ENCODE measurements at places on chromosomes 7 and 10.

DNA sequence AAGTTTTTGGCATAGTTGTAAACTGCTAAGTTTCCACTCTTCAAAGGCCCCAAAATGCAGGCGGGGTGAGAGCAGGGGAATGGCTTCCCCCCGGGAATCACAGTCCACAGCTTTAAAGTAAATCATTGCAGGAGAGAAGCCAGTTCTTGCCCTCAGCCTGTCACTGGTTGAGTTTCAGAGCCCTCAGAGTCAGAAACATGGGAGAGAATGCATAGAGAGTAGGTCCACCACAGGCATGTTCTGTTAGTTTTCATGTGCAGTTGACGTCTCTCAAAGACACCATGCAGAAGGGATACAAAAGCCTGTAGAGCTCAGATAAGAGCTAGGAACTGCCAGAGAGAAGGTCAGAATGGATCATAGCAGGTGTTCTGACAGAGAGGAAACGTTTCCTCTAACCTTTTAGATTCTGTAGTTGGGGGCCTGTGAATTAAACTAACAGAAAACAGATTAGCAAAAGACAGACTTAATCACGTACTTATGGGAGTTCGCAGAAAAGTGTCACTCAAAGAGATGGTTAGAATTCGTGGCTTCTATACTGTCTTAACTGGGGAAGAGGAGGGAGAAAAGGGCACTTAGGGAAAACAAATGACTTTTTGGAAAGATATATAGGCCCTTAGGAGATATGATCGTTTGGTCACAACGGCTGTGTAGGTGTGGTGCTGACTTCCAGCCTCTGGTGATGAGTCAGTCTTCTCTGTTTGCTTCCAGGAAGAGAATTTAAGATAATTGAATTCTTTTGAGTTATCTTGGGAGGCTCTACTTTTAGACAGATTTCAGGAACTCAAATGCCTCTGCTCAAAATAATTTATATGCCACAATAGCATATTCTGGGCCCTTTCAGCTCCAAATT lies 48.0 kb upstream of the MSRB2 start:
- no peak for DNase-seq

- no peak for DNase-seq
Measured at GRCh38 chr10:100895896-100896295, 16.9 kb upstream of the SLF2 start.

DNA sequence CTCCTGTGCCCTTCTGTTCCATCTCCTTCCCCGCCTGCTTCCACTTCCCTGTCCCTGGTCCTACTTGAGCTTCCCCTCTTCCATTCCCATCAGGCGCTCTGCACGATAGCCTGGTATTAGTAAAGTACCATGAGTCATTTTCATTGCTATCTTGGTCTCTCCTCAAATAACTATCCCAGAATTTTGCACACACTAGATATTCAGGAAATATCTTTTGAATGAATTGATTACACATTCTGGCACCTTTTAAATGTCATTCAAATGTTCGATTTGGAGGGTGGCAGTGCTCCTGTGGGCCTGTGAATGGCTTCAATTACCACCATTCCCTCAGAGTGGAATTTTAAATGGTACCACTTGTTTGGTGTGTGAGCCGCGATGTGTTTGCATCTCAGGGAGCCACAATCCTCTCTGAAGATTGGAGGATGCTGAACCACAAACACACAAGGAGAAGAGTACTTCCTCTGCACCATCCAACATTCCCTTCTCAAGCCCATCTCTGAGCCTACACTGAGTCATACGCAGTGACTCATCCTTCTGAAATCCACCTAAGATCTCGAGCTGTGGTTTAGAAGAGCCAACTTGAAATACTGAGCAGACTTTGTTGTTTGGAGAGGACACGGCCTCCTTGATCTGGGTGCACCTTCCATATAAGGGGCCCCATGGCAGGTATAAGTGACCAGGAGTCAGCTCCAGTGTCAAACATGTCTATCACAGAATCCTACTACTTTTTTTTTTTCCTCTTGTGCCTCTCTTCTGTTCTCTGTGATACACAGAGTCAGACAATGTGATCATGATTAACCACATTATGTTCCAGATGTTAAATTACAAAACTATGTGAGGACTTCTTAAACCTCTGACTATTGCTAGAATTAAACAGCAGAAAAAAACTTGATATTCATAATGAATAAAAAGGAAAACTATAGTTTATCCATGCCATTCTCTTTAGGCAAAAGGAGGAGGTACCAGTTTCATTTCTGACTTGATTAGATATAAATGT lies 81.9 kb downstream of the BMPER start:
- no peak for DNase-seq

- DNase-seq = no peak
Measured at GRCh38 chr7:120807390-120807789, 50.6 kb downstream of the TSPAN12 start.

DNA sequence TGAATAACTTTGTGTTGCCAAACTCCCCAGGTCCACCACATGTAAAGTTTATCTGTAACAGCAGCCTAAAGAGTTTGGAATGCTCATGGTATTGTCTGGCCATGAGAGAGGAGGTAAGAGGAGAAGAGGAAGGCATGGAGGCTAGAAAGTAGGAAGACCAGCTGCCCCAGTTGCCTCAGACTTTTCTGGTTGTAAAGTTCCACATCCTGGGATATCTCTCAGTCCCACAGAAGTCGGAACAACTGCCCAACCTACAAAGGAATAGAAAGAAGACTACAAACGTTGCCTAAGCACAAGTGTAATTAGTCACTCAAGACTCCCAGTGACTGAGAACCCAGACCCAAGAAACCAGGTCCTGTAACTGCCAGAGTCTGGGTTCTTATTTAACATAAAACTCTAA lies 47.3 kb downstream of the CREB3L2 start:
- no peak for DNase-seq

GRCh38 chr7:1940863-1941262 lies 270.8 kb downstream of the ELFN1 start:
- DNase-seq = no peak

DNA sequence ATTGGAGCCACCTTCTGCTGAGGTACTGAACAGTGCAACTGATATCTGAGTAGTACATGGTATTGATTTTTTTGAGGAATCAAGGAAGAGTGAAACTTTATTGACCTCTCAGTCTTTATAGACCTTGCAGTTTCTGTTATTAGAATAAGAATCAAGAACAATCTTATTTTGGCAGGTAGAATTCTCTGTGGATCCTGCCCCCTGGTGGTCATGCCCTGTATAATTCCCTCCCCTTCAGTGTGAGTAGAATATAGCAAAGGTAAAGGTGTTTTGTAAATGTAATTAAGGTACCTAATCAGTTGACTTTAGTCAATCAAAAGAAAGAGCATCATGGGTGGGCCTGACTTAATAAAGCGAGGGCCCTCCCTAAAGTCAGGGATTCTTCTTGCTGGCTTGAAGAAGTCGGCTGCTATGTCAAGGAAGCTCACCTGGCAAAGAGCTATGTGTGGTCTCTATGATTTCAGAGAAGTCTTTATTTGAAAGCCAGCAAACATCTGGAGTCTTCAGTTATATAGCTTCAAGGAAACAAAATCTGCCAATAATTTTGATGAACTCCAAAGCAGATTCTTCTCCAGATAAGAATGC lies 142.8 kb downstream of the LSM5 start:
- no peak for DNase-seq

DNA sequence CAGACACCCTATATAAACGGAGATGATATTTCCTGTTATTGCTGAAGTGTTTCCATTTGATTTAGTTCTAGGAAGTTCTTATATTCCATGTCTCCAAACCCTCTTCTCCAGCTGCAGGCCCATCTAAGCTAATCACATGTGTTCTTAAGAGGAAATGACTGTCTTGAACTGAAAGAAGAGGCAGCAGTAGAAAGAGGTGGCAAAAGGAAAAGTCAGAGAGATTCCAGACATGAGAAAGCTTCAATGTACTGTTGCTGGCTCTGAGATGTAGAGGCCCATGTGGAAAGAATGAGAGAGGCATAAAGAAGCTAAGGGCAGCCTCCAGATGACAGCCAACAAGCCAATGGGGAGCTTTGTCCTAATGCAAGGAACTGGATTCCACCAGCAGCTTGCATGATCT lies 287.2 kb downstream of the GFRA1 start:
- no peak for DNase-seq

DNA sequence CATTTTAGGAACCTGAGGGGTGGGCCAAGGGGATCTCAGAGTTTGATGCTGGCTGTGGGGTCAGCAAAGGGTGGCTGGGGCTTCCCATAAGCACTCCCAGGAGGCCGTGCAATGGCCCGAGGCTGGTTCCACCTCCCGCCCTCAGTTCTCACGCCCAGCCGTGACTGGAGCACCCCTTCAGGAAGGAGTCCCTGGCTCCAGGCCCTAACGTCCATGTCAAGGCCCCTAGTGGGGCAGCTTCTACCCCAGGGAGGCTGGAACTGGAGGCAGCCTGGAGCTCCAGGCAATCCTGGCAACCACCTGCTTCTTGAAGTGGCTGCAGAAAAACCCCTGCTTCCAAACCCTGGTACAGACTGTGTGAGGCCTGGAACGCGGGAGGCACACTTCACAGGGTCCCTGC lies 165.5 kb downstream of the DIP2C start:
- DNase-seq = no peak

GRCh38 chr7:75055830-75056772 lies 17.5 kb downstream of the RCC1L start:
- no peak for DNase-seq

- DNase-seq = no peak
Measured at GRCh38 chr10:101607124-101607523, 19.0 kb downstream of the DPCD start.

GRCh38 chr10:131771634-131772358 lies 129.0 kb upstream of the PPP2R2D start:
- no peak for DNase-seq

DNA sequence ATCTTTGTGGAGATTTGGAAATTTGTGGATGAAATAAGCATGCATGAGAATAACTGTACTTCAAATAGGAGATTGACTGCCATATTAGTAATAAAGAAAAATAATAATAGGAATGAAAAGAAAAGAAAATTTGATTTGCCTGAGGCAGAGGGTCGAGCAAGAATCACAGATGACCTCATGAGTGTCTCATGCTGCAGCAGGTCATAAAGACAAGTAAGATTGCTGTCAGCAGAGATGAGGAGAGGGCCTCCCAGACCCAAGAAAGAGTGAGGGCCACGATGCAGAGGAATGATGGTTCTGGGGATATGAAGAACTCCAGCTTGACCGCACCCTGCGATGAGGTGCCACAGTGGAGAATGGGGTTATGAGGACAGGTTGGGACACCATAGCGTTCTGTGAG lies 39.2 kb downstream of the TOMM7 start:
- no peak for DNase-seq

DNA sequence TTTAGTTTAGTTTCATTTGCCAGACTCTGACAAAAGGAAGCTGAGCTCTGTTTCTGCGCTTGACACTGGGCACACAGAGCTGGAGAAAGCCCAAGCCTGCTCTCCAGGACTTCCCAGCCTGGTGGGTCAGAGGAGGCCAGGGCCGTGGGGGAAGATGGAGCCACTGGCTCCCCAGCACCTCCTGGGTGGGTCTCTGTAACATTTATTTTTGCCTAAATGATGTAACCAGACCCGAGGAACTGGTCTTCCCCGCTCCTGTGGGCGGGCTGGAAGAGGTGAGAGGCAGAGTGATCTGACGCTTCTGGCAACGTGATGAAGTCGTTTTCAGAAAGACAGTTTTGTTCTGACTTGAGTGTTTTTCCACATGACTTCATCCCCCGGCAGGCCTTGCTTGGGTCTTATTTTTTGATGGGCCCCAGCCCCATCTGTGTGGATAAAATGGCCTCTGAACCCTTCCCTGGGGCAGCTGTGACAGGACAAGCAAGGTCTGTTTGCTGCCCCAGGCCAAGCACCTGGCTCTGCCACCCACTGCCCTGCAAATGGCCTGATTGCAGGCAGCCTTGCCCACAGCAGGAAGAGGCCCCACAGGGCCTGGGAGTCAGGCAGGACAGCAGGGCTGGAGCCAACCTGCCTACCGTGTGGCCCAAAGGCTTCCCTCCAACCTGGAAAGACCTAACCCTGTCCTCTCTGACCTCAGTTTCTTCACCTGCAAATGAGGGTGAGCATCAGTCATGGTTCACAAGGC lies 304.9 kb upstream of the ZMIZ1 start:
- DNase-seq = peak; percentile 61

DNA sequence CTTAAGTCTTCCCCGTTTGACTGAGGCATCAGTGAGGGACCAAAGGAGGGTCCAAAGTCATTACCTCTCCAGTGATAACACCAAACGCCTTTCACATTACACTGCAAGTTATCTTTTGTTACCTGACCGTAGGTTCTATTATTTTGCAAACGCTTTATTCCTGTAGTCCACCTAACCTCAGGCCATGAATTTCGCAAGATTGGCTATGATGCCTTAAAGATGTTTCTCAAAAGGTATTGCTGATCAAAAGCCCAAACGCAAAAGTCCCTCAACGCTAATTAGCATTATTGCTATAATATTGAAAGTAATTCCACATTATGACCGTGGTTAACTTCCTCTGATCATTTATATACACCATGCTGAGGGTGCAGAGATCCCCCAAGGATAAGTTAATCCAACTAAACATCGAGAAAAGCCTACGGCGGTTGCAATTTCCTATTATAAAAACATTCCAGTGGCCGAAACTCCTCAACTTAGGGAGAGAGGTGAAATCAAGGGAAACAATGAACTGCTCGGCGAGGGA lies 649 bp downstream of the DNA2 start:
- DNase-seq = no peak

GRCh38 chr7:114944745-114945625 lies 23.1 kb downstream of the MDFIC start:
- DNase-seq = peak; percentile 38

- no peak for DNase-seq
Measured at GRCh38 chr7:109121599-109122300, 552.1 kb downstream of the DNAJB9 start.

DNA sequence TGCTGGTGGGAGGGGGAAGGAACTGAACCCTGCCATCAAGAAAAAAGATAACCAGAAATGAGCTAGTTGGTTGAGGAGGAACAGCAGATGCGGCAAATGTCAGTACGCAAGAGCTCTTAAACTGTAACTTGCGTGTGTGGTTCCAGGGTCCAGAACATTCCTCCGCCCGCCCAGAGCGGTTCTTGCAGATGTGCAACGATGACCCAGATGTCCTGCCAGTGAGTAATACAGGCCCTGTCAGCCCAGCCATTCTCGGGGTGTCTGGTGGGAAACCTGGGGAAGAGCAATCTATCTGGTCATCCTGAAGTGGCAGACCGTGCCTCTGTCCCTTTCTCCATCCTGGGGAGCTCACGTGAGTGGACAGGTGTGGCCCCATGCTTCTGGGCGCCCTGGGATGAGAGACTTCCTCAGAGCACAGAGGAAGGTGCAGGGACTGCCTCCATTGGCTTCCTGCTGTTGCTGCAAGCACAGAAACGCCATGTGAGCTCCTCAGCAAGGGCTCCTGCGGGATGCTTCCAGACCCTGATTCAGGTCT lies 50.5 kb upstream of the ZMIZ2 start:
- DNase-seq = no peak

- no peak for DNase-seq
Measured at GRCh38 chr7:151696721-151697514, 177.2 kb upstream of the RHEB start.

GRCh38 chr10:86162696-86163400 lies 203.7 kb downstream of the GRID1 start:
- no peak for DNase-seq
